ENCODE measurements at places on chromosomes 1 and 21. TPM values are rescaled to one million over a fixed set of nuclear protein-coding genes. Genes with fewer than 3 reads are reported as not detected.
A peak's percentile ranks its signal among the peaks of the same experiment; 100 is the strongest.

DNA sequence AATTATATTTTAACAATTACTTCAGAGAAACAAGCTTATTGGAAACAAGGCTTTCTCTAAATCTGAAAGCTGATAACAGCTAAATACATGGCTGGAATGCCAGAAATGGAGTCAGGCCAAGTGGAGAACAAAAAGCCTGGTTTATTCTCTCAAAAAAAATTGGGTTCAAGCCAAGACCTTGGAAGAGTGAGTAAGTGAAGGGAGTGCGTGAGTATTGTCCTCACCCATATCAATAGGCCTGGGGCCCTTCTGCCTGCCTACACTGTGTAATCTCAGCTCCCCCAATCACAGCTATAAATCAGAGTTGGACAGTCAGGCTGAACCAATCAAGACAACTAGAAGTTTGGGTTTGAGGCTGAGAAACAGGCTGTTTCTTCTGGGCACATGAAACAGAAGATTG is 7.4 kb downstream of the KYAT3 start:
- no peak for DNase-seq

DNA sequence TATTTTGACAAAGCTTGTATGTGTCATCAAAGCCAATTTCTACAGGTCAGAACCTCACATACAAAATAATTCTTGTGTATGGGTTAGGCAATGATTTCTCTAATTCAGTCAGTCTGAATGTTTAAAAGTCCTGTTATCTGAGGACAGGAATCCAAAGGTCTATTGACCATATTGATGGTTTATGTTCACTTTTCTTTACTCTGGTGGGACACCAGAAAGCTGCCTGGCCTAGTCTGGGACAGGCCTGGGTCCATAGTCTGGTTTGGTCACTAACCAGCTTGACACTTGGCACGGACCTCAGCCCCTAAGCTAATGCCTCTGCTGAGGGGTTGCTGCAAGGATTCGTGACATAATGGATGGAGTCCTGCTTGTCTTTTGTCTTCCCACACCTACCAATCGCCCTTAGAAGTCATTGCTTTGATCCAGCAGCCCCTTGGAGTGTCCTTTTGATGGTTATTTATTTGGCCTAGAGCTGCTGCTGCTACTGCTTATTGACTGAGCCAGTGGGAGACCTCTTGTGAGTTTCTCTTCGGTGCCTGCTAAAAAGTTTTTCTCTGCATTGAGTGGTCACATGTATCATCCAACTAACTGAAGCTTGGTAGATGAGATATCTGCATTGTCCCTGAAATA is 15.7 kb downstream of the IFNAR2 start:
- no peak for DNase-seq

- no peak for DNase-seq
These were observed 489 bp downstream of the CELSR2 start for GRCh38 chr1:109249654-109250401.

DNA sequence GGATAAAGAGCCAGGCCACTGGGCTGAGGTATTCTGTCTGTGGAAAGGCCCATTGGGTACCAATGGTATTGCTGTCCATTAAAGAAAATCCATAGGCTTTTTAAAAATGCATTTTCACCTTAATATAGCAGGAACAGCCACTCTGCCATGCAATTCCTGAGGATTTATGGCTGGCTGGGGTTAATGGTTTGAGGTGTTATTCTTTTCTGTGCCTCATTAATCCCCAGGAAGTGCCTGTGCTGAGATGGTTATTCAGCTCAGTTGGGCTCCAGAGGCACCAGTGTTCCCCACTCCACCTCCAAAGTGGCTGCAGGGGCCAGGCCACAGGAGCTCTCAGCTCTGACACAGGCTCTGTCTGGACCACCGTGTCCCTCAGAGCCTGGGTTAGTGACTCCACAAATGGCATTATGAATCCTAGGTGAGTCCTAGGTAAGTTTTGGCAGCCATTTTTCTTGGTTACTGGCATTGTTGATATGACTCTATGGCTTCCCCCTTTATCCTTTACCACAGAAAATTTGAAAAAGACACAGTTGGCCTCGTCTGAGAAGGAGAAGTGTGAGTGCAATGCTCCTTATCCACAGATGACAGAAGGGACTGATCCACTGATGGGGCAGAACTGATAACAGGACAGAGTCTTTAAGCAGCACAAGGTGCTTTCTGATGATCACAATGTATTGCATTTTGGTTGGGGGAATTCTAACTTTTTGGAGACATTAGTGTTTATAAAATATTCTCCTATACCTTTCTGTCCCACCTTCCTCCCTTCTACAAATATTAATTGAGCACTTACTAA is 2.2 kb upstream of the PAPPA2 start:
- no peak for DNase-seq

DNA sequence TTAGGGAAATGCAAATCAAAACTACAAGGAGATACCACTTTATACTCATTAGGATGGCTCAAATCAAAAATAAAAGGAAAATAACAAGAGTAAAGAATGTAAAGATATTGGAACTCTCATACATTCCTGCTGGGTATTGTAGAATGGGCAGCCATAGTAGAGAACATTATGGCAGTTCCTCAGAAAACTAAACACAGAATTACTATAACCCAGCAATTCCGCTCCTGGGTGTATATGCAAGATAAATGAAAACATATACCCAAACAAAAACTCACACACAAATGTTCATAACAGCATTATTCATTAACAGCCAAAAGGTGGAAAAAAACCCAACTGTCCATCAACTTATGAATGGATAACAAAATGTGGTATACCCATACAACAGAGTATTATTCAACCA is 11.4 kb downstream of the BEND5 start:
- no peak for DNase-seq

GRCh38 chr1:94622757-94623156 is 81.2 kb upstream of the F3 start:
- DNase-seq, result no peak

GRCh38 chr1:82321794-82322193 is 521.1 kb downstream of the ADGRL2 start:
- DNase-seq, result no peak

- no peak for DNase-seq
These were observed 49.2 kb downstream of the ASH1L start for GRCh38 chr1:155513300-155513916.

DNA sequence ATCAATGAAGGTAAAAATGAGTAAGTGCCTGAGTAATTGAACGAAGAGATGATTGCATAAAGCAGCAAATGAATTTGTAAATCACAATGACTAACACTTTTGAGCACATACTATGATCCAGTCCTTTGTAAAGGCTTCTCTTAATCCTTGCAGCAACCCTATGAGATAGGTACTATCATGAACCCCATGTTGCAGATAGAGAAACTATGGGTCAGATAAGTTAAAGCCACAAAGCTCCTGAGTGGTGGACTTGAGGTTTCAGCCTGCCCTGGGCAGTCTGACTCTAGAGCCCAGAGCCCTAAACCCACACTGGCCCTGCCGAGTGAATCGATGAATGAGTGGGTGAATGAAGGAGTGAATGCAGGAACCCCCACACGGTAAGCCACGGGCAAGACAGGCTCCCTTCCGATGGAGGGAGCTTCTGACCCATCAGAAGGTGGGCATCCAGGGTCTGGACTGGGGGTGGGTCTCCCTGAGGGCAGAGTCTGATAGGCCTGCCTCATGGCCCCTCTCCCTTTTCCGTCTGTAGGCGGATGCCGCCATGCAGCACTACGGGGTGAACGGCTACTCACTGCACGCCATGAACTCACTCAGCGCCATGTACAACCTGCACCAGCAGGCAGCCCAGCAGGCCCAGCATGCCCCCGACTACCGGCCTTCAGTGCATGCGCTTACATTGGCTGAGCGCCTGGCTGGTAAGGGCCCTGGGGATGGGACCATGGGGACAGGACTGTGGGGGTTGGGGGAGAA is 17.0 kb downstream of the DMBX1 start:
- DNase-seq, result no peak

DNA sequence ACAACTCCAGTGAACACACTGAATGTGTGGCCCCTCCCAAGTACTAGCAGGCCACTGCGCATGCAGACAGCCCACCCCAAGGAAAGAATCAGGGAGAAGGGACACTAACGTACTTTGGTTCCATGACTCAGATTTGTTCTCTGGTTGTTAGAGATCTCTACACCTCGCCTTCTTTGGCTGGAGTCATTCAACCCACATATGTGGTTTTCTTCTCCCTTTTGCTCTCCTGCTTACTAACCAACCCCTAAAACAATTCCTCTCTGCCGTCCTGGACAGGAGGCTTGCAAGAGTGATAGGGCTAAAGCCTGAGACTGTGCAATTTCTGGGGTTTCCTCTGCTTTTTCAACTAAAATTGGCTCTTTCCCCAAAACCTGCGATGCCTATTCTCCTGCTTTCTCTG is 5.7 kb upstream of the CD48 start:
- no peak for DNase-seq

- DNase-seq, result peak; percentile 26
These were observed 1.0 kb downstream of the EGLN1 start for GRCh38 chr1:231420959-231421545.

DNA sequence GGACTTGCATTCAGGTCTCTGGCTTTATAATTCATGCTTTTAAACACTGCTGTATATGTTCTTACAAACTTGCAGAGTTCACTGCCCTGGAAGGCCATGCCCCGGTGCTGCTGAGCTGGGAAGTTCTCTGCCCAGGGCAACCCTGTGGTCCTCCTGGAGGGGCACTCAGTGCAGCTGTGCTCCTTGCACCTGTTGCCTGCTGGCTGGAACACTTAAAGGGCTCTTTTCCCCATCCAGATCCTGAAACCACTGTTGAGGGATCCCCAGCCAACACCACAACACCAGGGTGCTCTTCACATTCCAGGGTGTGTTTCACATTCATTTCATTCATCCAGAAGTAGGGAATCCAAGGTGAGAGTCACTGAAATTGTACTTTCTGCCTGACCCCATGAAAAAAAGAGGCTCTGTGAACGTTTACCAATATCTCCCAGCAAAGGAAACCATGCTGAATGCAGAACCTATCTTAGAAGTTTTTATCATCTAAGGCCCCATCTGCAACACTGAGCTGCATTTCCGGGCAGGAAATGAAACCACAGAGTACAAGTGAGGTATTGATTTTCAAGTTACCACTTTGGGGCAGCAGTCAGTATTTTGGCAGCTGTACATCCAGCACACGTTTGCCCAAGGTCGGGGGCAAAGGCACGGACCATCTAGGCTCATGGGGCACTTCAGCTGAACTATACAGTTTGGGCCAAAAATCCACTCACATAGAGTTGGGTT is 16.4 kb upstream of the KIAA0040 start:
- DNase-seq, result no peak

- no peak for DNase-seq
These were observed 14.7 kb downstream of the PPIE start for GRCh38 chr1:39753132-39754025.

DNA sequence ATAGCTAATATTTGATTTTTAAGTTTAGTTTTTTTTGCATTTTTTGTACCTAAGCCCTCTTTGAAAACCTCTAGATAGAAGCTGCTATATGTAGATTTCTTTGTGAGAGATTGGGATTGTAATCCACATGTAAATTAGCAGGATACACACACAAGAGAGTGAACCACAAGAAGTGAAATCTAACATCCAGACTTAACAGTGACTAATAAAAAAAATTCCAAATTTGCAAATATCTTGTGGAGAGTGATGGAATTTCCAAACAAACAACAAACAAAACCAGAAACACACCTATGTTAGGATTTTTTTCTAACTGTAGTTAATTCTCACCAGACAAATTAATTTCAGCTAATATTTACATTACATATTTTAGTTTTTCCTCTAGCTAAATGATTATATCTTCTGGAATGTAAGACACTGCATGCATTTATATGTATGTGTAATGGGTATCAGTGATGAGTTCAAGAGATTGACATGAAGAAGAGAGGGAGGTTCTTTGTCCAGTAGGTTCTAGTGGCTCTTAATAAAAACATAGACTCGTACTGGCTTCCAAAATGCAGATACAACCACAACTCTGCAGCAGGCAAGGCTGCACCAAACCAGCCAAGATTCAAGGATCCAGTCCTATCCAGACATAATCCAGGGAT is 12.8 kb downstream of the CLDN17 start:
- DNase-seq, result no peak

- DNase-seq, result peak; percentile 67
These were observed 3.1 kb upstream of the TXNIP start for GRCh38 chr1:145999321-146000024.

DNA sequence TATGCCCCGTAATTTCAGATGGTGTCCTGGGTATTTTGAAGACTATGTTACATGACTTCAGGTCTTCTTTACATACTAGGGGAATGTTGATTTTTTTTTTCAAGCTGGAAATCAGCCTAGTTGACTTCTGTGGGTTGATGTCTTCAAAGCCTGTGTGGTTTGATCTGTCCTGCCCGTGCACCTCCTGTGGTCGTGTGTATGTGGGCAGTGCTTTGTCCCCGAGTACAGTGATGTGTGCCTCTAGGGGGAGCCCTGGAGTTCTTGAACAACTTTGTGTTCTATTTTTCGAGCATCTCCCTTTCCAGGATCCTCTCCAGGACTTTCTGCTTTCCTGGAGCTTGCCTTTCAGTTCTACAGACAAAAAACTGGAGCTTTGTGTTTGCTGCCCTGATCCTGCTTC is 28.9 kb downstream of the OBSCN start:
- no peak for DNase-seq

- DNase-seq, result peak; percentile 64
These were observed at the start of gene PTGFRN for GRCh38 chr1:116909512-116910378. TSS of gene PTGFRN (plus strand) at chr1:116909916. CDS start at chr1:116910204, 288 bp downstream.

DNA sequence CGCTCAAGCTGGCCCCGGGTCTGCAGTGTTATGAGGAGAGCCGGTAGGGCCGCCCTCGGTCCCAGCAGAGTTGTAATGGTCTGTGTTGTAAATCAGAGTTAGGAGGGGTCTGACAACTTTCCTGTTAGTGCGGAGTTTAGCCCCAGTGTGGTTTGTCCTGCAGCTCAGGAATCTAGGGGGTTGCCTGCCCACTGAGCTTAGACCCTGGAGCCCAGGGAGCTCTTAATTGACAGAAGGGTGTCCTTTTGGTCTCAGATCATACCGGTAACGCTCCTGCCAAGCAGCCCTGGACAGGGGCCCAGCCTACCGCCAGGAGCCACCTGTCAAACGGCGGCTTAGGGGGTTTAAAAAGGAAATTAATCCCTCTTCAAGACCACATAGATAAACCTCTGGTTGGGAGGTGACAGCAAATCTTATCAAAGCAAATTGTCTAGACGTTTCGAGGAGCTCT is 164.4 kb downstream of the DYRK1A start:
- no peak for DNase-seq

NR5A2 gene
- total RNA-seq, result 0.87 TPM

OLIG2 gene
- total RNA-seq, result not detected

MROH7 gene
- 5.2 TPM for total RNA-seq

BTBD19 gene
- 0.50 TPM for total RNA-seq

MYCL gene
- total RNA-seq, result 14.5 TPM

CYP4A22 gene
- total RNA-seq, result not detected

NVL gene
- total RNA-seq, result 29.7 TPM

NLRP3 gene
- total RNA-seq, result 1.1 TPM

SIK1 gene
- total RNA-seq, result 0.14 TPM

SLC44A5 gene
- total RNA-seq, result 0.57 TPM

MMP23B gene
- total RNA-seq, result 4.4 TPM

PERM1 gene
- 3.9 TPM for total RNA-seq
